ENCODE measurements at places on chromosomes 5 and 9.

DNA sequence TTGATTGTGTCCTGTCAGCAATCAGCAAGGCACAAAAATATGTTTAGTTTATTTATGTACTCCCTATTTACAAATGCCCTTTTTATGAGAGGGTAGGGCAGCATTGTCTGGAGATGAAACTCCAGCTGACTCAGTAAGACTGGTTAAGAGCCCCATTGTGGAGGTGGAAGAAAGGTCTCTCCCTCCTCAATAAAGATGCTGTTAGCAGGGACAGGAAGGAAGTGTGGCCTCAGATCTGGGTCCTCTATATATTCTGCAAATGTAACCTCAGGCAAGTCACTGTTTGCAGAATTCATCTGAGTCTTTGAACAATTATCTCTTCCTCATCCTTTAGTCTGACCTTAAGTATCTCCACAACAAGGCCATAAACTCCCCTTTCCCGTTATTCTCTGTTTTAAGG lies 48.3 kb upstream of the TRAF1 start:
- DNase-seq = no peak

GRCh38 chr5:14922456-14922855 lies 50.9 kb upstream of the ANKH start:
- DNase-seq = no peak

GRCh38 chr5:54825005-54825404 lies 160.4 kb downstream of the ESM1 start:
- no peak for DNase-seq

- no peak for DNase-seq
Measured at GRCh38 chr5:142777099-142777498, 6.9 kb downstream of the ARHGAP26 start.
